Activated T-cell treated with anti-CD3 and anti-CD28 coated beads for 48 hours (primary cell): ENCODE measurements at places on chromosomes 5 and 9.

DNA sequence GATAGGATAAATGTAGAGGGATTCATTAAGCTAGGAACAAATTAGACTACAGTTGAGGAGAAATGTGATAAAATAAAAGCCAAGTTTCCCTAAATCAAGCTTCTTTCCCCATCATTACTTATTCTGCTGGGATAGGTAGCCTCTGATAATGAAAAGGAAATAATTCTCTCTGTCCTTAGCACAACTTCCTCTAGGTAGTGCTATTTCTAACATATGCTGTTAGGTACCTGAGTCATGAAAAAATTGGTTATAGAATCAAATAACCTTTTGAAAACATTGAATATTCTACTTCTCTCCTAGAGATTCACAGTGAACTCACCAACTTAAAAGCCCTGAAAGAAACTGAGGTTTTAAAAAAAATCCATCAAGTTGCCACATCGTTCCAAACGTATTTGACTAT lies 1793.1 kb downstream of the EFNA5 start:
- no peak for DNase-seq

DNA sequence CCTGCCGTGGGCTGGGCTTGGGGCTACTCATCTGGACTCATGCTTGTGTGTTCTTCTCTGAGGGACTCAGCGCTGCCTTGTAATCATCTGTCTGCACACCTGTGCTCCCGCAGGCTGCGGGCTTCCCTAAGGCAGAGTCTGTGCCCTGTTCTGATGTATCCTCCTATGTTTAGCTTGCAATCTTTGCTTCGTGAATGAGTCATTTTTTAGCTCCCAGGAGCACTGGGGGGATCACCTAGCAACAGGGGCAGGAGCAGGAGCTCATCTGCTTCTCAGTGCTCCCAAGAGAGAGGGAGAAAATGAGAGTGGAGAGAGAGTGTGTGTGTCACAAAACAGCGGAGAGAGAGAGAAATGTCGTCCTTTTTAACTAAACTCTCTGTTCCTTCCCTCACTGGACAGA lies 202.4 kb upstream of the ZNF618 start:
- no peak for DNase-seq

- DNase-seq, result no peak
Observed at GRCh38 chr9:22401671-22402070, 45.0 kb upstream of the DMRTA1 start.

DNA sequence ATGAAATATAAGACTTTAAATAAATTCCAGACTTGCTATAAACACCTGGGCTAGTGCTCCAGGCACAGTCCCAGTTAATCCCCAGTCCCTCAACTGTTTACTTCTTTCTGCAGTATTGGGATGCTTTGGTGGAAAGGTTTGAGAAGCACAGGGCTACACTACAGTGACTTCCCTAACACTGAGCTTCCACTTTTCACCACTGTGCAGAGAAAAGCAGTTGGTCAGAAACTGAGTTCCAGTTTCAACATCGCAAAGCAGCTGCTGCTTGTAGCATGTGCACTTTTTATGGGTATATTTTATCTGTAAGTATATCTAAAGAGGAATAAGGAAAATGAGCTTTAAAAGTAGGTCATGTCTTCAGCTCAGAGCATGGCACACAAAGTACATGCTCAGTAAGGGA lies 339.7 kb downstream of the NTRK2 start:
- no peak for DNase-seq

GRCh38 chr9:137199411-137200121 lies 975 bp downstream of the TPRN start:
- DNase-seq, result no peak

DNA sequence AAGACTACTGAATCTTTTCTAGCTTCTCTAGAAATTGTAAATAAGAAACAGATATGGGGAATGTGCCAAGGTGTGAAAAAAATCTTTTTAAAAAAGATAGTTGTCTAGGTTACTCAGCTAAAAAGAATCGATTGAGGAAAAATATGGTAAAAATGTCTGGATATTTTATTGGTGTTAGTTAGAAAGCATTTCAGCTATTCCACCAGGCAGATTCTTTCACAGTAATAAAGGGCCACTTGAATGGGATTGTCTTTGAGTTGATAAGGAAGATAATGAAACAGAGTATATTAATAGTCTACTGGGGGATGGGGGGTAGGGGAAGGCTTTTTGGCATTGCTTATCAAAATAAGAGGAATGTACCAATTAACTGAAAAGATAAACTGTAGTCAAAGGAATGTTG lies 51.9 kb downstream of the SLIT3 start:
- no peak for DNase-seq

GRCh38 chr5:151097061-151097460 lies 16.2 kb upstream of the TNIP1 start:
- DNase-seq, result no peak

- no peak for DNase-seq
Observed at GRCh38 chr5:77170-77501, 14.8 kb upstream of the PLEKHG4B start.

DNA sequence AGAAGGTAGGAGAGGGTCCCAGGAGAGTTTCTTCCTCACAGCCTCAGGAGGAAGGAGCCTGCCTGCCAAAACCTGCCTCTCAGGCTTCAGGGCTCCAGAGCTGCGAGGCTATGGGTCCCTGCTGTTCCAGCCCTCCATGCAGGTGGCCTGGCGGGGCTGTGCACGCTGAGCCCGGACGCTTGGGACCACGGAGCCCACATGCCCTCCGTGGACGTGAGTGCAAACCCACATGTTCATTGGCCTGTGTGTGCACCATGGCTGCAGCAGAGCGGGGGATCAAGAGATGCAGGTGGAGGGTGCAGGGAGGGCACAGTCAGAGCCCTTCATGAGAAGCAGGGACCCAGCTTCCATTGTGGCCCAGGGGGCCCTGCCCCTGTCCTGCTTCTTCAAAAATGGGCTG lies 287.3 kb downstream of the IRX2 start:
- no peak for DNase-seq

- no peak for DNase-seq
Observed at GRCh38 chr5:10499776-10500175, 58.1 kb downstream of the ROPN1L start.

GRCh38 chr5:108728566-108729241 lies 19.0 kb upstream of the FER start:
- DNase-seq, result peak; percentile 25

DNA sequence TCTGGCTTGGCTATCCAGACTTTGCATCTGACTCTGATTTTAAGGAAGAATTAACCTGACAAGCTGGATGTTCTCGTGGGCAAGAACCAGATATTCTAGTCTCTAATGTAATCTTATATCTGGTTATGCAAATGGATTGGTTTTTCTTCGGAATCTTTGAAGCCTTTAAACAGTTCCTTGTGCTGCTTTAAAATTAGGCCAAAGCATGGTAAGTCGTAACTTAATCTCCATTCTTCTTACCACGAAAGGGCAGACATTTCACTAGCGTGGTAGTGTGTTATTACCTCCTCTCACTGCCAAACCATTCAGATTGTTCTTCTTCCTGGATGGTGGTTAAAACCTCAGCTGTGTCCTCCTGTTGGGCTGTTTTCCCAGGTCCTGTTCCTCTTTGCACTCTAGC lies 34.1 kb upstream of the TTC23L start:
- DNase-seq, result no peak

GRCh38 chr5:56815658-56816545 lies 553 bp downstream of the MAP3K1 start:
- DNase-seq, result peak; percentile 36

GRCh38 chr5:1436681-1437080 lies 8.6 kb downstream of the SLC6A3 start:
- DNase-seq, result no peak

DNA sequence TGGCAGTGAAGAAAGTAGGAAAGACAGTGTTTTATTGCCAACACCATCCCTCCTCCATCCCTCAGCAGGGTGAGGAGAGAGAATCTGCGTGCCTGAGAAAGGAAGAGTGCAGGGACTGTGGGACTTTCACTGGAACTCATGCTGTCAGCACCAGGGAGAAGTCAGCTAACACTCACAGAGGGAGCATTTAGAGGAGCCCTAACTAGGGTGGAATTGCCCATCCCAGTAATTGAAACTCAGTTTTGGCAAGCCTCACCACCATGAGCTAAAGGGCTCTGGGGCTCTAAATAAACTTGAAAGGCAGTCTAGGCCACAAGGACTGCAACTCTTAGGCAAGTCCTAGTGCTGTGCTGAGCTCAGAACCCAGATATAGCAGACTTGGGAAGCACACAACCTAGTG lies 622.3 kb downstream of the SEMA5A start:
- DNase-seq, result no peak

DNA sequence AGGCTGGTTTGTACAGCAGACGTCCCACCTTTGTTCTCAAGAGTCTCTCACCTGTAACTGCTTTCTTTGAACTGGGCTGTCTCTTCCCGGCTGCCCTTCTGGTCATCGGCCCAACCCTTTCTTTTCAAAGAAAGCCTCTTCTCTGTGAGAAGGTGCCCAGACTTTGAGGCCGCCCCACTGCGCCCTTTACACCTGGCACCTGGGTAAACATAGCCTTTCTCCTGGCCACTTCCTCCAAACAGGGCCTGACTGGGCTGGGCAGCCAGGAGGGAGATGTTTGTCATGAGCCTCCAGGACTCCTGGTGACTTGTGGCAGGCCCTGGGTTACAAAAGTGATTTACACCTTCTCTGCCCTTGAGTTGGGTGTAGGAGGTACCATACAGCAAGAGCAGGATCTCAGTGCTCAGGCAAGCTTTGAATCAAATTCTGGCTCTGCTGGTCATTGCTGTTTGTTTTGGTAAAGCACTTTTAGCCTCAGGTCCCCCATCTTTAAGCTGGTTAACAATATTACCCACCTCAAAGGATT lies 127.2 kb upstream of the CXCL14 start:
- DNase-seq, result no peak

- DNase-seq, result peak; percentile 36
Observed at GRCh38 chr5:74640954-74641734, 616 bp upstream of the ENC1 start.

DNA sequence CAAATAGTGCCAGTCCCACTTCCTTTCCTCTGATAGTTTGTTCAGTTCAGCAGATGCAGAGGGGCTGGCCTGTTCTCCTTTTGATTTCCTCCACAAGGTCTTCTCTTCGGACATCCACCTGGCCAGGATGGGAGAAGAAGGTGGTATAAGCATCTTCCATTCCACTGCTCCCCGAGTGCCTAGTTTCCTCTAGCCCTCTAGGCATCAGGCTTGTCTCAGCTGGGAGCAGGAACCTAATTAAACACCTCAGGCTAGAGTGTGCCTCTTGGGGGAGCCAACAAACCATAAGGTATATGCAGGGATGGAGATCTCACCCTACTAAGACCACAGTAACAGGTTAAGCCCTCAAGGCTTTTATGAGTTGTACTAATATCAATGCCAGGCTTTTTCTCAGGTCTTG lies 835 bp upstream of the DND1 start:
- DNase-seq, result no peak

GRCh38 chr5:53041740-53042139 lies 52.6 kb downstream of the ITGA2 start:
- no peak for DNase-seq

GRCh38 chr5:10352430-10353240 lies 860 bp upstream of the MARCHF6 start:
- DNase-seq, result peak; percentile 18

GRCh38 chr9:76561900-76562299 lies 102.9 kb downstream of the GCNT1 start:
- DNase-seq, result no peak

GRCh38 chr5:172834415-172835289 lies 601 bp downstream of the ERGIC1 start:
- DNase-seq, result no peak

- no peak for DNase-seq
Observed at GRCh38 chr9:69655065-69655464, 17.1 kb downstream of the APBA1 start.

DNA sequence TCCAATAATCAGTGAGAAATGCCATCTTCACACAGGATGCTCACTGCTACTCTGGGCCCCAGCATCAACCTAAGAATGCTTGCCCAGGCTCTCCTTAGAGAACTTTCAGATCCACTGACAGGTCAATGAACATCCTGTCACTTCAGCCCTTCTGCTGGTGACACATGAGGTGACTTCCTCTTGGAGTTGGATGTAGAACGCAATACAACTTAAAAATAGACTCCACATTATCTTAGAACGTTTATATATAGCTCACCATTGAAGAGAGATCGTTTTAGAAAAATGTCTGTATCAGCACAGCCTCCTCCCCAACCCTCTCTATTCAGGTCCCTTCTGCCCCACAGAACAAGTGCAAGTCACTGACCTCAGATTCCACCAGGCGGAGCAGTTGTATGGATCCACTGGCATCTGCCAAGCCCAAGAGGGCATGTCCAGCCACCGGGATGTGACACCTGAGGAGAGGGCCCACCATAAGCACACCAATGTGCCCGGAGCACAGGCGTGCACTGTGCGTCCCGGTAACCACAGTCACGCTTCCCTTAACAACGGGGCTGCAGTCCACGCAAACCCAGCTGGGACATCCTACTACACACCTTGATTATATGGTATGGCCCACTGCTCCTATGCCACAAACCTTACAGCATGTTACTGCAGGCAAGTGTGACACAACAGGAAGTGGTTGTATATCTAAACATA lies 2.9 kb downstream of the DPH7 start:
- no peak for DNase-seq

GRCh38 chr9:90092508-90092907 lies 487.7 kb downstream of the GADD45G start:
- DNase-seq, result no peak

- no peak for DNase-seq
Observed at GRCh38 chr5:163407034-163407655, 30.2 kb upstream of the CCNG1 start.

GRCh38 chr9:83544002-83544698 lies 5.9 kb upstream of the FRMD3 start:
- DNase-seq, result no peak

GRCh38 chr9:72089451-72090130 lies 29.2 kb upstream of the C9orf57 start:
- DNase-seq, result no peak

- no peak for DNase-seq
Observed at GRCh38 chr9:93130861-93131481, 3.1 kb downstream of the NINJ1 start.

- DNase-seq, result no peak
Observed at GRCh38 chr5:134749415-134749814, 9.2 kb upstream of the DDX46 start.

DNA sequence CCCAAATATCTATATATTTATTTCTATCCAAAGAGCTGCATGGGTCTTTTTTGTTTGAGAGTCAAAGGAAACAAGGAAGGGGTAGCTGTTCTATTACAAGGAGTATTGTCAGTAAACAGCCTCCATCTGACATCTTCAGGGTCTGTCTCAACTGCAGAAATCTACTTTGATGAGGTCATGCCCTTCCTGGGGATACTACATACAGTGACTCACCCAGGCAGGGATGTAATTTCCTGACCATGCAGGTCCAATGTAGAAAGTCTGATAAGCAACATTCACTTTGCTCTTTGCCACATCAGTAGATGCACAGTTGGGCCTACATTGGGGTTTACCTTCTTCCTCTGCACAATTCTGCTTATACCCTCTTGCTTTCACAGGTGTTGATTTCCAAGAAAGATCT lies 165.5 kb downstream of the TLR4 start:
- DNase-seq, result no peak
